Breast epithelium (tissue), 4 donors: ENCODE measurements at places on chromosomes 6 and 20. TPM values are rescaled to one million over a fixed set of nuclear protein-coding genes. Genes with fewer than 3 reads are reported as not detected.

DNA sequence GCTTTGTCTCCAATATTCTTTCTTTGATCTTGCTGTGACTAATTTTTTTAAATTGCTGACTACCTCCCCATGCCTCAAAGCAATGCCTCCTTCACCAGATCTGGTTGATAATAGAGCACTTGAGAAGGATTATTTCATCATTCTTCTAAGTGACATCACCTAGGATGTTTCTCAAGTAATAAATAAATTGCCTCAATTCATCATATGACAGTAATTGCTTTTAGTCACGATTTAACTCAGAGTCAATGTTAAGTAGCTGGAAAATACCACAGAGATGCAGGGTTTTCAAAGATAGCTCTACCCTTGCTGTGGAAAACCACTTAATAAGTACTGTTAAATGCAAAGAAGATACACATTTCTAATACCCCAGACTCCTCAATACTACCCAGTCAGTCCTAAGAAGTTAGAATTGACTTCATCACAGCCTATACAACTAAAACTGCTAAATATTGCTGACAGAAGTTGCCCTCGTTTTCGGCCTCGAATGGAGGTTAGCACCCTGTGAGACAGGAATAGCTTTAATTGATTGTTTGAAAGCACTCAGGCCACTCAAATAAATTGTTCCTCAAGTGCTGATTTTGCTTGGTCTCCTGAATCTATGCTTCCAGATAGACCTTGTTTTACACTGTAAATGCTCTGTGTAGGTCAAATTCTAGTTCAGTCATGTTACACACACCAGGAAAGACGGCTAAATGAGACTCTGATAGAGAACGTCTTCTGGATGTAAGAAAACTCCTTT lies 640.6 kb upstream of the CHD6 start:
- DNase-seq = no peak

POM121L2 gene
- total RNA-seq = not detected

GRCh38 chr6:169579407-169580111 lies 122.3 kb downstream of the WDR27 start:
- DNase-seq = no peak

DNA sequence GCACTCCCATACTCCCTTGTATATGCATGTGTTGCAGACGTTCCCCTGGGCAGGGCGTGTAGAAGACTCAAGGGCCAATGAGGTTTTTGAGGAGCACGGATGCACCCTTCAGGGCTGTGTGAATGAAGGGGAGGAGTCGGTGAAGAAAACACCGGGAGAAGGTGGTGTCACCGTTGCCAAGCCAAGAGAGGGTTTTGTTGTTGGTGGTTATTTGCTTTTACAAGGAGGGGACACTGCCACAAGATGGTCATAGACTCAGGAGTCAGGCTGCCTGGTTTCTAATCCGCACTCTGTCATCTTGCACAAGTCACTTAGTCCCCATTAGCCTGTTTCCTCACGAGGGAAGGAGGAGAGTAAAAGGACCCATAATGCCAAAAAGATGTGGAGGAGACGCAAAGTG lies 124.0 kb downstream of the PXDC1 start:
- peak; percentile 48 for DNase-seq

GRCh38 chr6:146544616-146545182 lies 1.1 kb downstream of the RAB32 start:
- no peak for DNase-seq

SYCP2L gene
- 2.0 TPM for total RNA-seq

DNA sequence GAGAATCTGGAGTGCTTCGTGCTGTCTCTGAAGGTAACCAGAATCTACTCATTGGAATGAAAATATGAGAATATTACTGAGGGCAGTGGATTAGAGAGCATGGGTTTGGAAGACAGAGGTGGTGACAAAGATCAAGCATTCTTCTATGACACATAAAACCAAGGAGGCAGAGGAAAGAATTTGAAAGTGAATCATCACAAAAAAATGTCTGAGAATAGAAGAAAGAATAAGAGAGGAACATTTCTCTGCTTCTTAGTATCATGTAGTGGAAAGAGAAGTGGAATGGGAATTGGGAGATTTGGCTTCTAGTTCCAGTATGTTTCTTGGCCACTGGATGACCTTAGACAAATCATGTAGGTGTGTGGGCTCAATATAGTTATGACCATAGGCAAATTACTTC lies 474.0 kb downstream of the TFAP2B start:
- no peak for DNase-seq

- DNase-seq = no peak
Observed at GRCh38 chr6:137968455-137968804, 101.4 kb downstream of the TNFAIP3 start.

- DNase-seq = no peak
Observed at GRCh38 chr6:45009576-45009975, 318.6 kb upstream of the RUNX2 start.

DNA sequence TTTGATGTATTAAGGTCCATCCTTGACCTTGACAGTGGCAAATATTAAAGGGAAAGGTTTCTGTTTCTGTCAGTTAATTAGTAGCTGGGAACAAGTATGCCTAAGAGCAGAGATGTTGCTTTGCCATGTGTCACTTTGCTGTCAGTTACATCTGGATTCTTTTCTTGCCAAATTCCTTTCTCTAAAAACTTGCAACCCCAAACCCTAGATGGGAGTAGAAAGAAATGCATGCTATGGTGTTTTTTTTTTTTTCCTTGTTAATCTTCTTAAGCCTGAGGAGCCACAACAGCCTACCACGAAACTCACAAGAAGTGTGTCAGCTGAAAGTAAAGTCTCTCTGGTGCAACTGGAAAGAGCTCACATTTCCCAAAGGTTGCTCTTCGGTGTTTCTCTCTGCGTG lies 18.0 kb upstream of the CLDN20 start:
- DNase-seq = no peak
